AG09309 (cell line): ENCODE measurements at places on chromosomes 5 and 9.

DNA sequence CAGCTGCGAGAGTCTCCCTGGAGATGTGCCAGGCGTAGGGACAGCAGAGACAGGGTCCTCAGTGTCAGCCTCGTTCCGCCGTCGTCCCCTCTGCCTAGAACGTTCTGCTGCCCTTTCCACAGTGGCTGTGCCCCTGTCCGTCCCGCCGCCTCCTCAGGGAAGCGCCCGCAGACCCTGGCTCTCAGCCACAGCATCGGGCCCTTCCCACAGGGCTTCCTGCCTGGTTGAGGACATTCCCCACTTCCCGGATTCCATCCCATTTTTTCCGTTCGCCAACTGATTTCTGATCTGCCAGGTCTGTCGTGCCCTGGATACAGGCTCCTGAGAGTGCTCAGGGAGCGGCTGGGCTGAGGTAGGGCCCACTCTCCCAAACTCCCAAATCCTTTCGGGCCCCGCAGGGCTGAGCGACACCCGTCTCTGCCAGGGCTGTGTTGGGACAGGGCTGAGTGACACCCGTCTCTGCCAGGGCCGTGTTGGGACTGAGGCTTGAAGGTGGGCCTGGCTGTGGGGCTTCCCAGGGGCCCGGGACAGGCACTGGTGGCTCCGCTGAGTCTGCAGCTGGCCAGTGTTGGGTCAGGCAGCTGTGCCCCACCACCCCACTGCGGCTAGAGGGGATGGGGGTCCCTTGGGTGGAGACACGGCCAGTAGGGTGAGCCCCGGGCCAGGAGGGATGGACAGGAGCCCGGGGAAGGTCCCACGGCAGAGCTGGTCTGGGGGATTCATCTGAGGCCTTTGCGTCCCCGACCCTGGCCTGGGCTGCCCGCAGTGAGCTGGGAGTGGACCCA lies 15.9 kb downstream of the DNLZ start:
- no peak for DNase-seq

DNA sequence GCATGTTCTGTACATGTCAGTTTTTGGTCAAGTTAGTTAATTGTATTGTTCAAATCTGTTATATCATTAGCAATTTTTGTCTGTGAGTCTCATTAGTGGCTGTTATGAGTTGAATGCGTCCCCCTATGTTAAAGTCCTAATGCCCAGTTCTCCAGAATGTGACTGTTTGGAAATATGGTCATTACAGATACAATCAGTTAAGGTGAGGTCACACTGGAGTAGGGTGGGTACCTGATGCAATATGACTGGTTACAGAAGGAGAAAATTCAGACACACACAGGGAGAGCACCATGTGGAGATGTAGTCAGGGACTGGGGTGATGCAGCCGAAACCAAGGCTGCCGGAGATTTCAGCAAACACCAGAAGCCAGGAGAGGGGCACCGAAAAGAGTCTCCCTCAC lies 15.1 kb downstream of the NMRK1 start:
- no peak for DNase-seq

GRCh38 chr9:120438836-120439546 lies 141.0 kb downstream of the CDK5RAP2 start:
- DNase-seq = no peak

DNA sequence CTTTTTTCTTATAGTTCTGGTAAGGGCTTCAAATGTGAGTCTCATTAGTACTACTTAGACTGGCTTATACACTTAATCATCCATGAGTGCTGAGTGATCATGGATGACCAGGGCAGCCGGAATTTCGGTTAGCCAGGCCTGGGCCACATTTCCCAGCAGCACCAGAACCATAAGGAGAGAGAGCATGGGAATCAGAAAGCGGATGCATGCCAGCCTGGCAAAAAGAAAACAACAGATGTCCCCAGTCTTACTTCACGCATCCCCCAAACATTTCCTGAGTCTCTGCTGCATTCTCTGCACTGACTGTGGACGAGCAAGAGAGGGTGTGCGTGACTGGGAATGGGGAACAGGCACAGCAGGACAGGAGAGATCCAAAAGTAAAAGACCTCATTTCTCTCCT lies 371.1 kb upstream of the ZNF608 start:
- DNase-seq = peak; percentile 47

DNA sequence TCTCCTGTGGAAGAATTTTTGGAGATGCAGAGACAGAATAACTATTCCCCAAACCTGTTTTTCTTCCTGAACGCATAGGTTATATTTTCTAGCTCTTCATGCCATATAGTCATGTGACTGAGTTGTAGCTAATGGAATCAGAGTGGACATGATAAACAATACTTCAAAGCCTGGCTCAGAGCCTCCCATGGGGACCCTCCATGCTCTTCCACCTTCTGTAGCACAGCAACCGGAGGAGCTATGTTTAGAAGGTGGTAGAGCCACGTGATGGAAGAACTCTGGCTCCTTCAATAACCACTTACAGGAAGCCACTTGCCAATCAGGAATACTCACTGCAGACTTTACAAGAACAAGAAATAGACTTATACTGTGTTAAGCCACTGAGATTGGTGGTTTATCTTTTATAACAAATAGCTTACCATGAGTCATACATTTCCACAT lies 39.2 kb downstream of the NADK2 start:
- DNase-seq = peak; percentile 60

DNA sequence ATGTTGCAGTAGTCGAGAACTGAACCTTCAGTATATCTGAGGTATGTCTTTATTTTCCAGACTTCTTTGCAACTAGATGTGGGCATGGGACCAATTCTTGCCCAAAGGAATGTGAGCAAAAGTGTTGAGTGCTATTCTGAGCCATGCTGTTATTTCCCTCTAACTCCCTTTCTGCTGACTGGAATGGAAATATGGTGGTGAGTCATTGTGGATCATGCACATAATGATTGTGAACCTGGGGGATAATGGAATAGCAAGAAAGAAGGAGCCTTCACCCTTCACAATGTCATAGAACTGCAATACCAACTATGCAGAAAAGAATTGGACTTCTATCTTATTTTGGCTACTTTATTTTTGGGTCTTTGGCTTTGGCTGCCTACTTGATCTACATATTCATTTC lies 10.3 kb upstream of the DOCK2 start:
- peak; percentile 90 for DNase-seq

DNA sequence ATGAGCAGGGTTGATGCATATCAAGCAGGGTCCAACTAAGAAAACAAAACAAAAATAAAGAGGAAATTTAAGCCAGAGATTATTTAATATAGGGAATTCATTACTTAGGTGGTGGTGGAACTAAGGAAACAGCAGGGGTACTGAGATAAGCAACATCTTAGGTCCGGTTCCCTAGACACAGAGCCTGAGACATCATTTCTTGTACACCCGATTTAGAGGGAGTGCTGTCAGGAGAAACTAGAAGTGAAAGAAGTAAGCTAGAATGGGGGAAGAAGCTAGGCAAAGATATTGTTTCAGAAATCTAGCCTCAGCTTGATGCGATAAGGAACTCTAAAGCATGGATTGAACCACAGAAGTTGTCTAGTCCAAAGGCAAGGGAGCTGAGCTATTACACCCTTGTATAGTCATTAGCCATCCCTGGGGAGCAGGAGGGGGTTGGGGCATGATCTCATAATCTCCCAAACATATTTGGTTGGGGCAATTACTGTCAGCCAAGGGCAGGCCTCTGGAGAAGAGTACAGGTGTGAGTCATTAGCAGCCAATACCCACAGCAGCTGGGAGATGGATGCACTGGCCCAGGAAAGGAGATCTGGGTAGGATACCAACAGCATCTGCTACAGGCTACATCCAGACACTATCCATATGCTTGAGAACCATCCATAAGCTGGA lies 194.5 kb downstream of the ARL15 start:
- no peak for DNase-seq

DNA sequence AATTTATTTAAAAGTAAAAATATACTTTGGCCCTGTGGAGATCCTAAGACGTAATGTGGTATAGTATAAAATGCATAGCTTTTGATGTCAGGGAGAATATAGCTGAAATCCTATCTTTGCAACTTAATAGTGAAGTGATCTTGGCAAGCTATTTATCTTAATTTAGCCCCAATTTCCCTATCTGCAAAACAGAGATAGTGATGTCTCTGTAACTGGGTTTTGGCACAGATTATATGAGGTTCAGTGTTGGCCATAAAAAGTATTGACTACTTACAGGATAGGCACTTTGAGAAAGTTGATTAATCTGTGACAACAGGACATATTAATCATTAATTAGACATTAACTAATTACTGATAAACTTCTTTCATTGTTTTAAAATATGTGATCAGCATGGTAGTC lies 89.2 kb downstream of the ISL1 start:
- DNase-seq = no peak

GRCh38 chr9:107046692-107047091 lies 183.7 kb downstream of the ZNF462 start:
- no peak for DNase-seq

DNA sequence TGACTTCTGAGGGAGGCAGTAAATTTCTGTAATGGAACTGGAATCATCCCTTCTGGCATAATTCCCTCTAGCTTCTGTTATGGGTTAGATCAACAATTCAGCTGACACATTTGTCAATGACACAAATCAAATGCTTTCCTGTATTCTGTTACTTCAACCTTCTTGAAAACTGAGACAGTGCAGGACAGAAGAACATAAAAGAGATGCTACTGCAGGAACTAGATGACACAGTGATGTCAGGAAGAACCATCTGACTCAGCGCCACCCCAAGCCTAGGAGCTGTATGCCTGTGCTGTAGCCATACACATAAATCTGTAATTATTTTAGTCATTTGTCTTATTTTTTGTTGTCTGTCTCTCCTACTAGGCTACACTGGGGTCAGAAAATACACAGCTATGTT lies 18.2 kb upstream of the CEP120 start:
- DNase-seq = no peak

DNA sequence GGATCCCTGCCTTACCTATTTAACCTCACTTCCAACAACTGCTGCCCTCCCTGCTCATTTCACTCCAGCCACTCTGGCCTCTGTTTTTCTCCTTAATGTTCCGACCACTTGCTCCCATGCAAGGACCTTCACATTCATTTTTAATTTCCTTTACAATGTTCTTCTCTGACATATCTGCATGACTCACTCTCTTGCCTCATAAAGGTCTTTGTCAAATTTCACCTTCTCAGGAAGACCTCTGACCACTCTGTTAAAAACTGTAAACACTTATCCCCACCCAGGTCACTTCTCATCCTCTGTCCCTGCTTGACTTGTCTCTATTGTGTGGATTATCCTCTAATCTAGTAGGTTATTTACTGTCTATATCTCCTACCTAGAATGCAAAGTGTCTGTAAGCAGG lies 751.2 kb downstream of the BRINP1 start:
- DNase-seq = no peak

- no peak for DNase-seq
Observed at GRCh38 chr9:108333530-108333983, 522.2 kb downstream of the ACTL7B start.

- DNase-seq = peak; percentile 24
Observed at GRCh38 chr5:66306105-66306843, 162.2 kb downstream of the SREK1 start.

DNA sequence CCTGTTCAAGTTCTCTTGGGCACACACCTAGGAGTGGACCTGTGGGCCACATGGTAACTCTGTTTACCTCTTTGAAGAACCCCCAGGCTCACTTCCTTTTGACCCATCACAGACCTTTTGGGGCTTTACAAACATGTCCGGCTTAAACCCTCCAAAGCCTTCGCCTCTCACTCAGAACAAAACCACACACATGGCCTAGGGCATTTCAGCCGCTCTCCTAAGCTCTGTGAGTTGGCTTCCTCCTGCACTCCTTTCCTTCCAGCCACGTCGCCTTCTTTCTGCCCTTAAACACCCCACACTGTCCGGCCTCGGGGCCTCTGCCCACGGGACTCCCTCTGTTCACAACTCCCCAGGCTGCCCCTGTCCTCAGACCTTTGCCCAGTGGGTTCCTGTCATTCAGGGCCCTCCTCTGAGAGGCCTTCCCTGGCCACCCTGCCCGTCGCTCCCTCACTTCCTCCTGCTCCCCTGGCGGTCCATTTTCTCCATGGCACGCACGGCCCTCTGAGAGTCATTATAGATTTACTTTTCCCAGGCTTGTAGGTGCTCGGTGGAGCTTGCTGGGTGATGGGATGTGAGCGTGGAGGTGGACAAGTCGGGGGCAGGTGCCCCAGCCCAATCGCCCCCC lies 1.9 kb downstream of the DOK3 start:
- DNase-seq = no peak

- DNase-seq = peak; percentile 93
Observed at GRCh38 chr9:94139672-94140417, 55.6 kb downstream of the PTPDC1 start.

- no peak for DNase-seq
Observed at GRCh38 chr9:113796646-113797426, 79.3 kb upstream of the ZNF618 start.

GRCh38 chr9:93079371-93079770 lies 16.6 kb upstream of the CARD19 start:
- DNase-seq = no peak

GRCh38 chr5:77845324-77845646 lies 69.1 kb upstream of the TBCA start:
- DNase-seq = no peak

GRCh38 chr9:127305838-127306226 lies 41.3 kb downstream of the GARNL3 start:
- no peak for DNase-seq

GRCh38 chr9:83209188-83209731 lies 146.3 kb upstream of the RASEF start:
- no peak for DNase-seq

DNA sequence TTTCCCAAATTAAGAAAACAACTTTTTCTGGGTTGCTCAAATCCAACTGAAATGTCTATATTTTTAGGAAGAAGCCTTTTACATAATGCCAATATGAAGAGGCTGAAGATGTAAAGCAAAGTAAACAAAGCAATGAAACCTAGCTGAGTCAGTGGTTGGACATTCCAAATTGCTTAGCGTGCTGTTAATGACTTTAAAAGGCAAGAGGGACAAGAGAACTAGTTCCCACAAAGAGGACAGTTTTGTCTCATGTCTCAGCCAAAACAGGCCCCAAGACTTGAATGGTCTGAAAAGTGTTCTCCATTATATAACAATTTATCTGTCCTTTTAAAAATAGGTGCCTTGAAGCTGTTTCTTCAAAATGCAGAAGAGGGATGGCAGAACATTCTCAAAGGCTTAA lies 407.0 kb downstream of the ENC1 start:
- DNase-seq = no peak

DNA sequence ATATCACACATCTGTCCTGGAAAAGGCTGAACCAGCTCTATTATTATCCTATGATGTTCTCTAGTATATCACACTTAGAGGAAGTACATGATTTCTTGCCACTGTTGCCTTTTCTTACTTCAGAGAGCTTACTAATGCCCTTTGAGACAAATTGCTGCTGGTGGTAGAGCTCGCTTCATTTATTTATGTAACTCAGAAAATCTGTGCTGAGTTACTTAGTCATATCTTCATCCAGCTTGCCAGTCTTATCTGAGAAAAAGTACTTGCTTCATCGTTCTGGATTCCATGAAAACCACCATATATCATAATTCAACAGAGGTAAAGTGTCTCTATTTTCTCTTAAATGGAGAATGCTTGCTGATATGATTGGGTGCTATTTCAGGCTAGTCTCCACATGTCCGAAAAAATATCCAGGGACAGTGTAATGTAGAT lies 26.6 kb downstream of the PTPDC1 start:
- peak; percentile 83 for DNase-seq

GRCh38 chr5:7772141-7772540 lies 78.8 kb downstream of the CFAP90 start:
- no peak for DNase-seq
